OCI-LY7 (cell line): ENCODE measurements at places on chromosomes 6 and 20.
A peak's percentile ranks its signal among the peaks of the same experiment; 100 is the strongest.

- DNase-seq = no peak
Observed at GRCh38 chr6:134293659-134294161, 24.2 kb downstream of the SGK1 start.

DNA sequence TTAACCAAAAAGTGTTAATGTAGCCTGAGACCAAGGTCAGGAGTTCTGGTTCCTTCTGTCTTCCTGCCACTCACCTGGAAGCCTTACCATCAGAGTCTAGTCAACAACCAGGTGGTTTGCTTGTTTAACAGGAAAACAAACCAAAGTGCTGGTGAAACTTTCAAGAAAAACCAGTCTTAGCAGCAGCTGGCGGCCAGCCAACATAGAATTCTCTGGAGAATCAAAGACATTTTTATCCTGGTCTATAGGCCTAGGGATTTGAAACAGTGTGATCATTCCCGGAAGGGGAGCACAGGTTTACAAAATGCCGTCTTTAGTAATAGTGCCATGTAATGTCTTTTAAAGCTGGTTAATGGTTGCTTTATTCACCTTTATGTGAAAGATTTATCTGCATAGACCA lies 146.6 kb upstream of the AKIRIN2 start:
- no peak for DNase-seq

DNA sequence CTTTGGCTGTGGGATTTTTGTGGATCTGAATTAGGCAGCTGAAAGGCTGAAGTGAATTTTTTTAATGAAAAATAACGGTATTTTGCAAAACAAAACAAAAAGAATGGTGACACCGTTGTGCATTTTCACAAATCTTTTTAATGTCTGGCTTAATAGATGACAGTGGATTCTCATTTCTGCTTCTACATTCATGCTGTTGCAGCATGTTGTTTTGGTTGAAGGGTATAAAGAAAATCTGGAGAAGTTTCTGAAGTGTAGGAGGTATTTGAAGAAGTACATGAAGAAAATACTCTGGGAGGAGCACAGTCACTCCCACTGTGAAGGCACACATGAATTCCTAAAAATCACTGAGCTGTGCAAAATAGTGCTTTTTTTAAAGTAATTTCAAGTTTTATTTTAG lies 3.1 kb upstream of the MAP3K5 start:
- no peak for DNase-seq

GRCh38 chr20:33005132-33005566 lies 916 bp upstream of the SUN5 start:
- DNase-seq = peak; percentile 41

DNA sequence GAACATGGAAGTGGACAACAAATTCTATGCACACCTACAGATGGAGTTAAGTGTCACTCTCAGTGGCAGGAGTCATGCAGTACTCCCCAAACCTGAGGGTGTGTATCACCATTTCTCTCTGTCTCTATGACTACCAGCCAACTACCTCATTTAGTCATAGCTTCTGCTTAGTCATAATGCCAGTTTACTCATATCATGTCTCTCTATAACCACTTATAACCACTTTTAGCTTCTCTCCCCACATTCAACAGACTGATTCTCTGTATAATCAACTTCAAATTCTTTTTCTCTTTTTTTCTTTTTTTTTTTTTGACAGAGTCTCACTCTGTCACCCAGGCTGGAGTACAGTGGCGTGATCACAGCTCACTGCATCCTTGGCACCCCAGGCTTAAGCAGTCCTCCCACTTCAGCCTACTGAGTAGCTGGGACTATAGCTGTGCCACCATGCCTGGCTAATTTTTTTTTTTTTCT lies 13.8 kb upstream of the GTF3C6 start:
- DNase-seq = no peak

- no peak for DNase-seq
Observed at GRCh38 chr6:1603708-1604107, 6.0 kb upstream of the FOXC1 start.

GRCh38 chr6:164906766-164907165 lies 402.6 kb downstream of the C6orf118 start:
- DNase-seq = no peak

GRCh38 chr6:1256435-1257008 lies 55.4 kb upstream of the FOXQ1 start:
- no peak for DNase-seq

DNA sequence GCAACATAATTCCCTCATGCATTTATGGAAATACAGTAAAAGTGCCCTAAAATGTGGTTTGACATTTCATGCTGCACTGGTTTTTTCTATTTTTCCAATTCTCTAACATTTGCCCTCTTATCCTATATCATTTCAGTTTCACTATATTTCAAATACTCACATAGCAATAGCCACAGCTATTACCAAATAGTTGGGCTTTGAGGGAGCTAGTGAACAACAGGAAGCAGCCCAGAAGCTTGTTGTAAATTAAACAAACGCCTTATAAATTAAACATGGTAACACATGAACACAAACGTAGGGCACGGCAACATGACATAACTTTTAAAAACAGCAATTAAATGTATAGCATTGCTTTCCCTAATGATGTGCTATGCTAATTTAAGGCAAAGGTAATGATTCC lies 469.0 kb downstream of the CDC5L start:
- DNase-seq = no peak

DNA sequence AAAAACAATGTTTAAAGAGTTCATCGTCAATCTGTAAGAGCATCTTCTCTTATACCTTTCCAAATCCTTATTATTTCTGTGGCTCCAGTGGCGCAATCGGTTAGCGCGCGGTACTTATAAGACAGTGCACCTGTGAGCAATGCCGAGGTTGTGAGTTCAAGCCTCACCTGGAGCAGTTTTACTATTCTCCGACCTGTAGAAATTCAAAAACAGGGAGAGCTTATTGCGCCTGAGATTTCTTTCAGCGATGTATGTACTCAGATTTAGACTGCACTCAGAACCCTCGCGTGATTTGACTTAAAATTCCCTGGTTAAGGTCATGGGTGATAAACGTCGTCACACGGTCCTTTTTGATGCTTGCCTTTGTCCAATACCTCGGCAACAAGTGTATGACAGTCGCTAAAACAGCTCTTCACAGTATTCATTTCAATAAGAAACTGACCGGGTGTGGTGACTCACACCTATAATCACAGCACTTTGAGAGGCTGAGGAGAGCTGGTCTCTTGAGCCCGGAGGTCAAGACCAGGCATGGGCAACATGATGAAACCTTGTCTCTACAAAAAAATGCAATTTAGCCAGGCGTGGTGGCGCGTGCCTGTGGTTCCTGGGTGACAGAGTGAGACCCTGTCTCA lies 11.9 kb downstream of the GPX5 start:
- no peak for DNase-seq
